ENCODE measurements at places on chromosomes 7 and 10.

GRCh38 chr10:7475939-7476338 is 65.1 kb upstream of the SFMBT2 start:
- no peak for ATAC-seq

GRCh38 chr7:24978843-24979469 is 1.0 kb downstream of the OSBPL3 start:
- ATAC-seq: no peak

DNA sequence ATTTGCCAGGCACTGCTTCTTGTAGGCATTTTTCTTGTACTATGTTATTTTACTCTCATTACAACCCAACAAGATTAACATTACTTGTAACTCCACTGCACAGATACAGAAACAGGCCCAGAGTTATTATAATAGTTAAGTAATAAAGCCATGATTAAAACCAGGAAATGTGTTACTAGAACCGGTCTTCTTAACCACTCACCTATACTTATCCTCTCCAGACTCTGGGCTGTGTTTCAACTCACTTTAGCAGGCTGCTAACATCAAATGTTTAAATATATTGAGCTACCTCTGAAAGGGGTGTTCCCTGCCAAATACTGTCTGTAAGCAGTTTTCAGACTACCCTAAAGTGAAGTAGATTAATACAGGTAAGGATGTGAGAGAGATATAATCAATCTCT is 1227.8 kb downstream of the SORCS3 start:
- ATAC-seq: no peak

DNA sequence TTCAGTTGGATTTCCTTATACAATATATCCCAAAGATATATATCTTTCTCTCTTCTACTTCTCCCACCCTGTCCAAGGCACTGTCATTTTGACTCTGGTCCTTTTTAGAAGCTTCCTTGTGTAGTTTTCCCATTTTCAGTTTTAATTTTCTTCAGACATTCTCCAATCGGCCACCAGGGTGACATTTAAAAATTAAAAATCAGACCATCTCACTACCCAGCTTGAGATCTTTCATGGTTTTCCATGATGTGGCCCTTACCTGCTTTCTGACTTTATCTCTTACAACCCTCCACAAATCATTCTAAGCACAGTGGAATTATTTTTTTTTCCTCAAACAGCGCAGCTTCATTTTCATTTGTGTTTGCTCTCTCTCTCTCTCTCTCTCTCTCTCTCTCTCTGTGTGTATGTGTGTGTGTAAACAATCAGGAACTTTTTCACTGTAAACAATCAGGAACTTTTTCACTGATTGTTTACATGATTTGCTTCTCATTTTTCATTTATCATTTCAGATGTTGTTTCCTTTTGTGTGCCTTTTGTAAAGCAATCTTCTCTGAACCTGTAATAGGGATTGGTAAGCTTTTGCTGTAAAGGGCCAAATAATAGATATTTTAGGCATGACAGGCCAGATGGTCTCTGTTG is 348.9 kb downstream of the ATRNL1 start:
- no peak for ATAC-seq

DNA sequence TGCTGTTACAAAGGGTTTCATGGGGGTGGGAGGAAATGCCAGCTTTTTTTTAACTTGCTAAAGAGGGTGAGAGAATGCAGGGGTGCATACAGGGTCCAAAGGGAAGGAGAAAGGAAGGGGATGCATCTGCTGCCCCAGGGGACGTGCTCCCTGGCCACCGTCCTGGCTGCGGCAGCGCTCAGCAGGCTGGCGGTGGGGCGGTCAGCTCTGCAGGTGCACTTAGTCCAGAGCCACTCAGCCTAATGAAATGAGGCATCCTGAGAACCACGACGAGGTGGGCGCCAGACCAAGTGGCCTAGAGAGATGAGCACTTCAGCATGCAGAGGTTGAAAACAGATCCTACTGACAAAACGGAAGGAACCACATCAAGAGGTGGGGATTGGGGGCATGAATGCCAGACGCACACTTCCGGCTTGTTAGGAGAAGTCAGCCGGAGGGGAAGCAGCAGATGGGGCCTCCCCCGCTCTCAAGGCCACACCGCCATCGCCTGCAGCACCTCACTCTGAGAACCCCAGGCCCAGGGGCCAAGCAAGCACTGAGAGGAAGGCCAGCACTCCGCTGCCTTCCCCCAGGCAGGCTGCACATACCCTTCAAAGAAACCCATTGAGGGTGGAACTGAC is 94.5 kb downstream of the MAD1L1 start:
- ATAC-seq: no peak

DNA sequence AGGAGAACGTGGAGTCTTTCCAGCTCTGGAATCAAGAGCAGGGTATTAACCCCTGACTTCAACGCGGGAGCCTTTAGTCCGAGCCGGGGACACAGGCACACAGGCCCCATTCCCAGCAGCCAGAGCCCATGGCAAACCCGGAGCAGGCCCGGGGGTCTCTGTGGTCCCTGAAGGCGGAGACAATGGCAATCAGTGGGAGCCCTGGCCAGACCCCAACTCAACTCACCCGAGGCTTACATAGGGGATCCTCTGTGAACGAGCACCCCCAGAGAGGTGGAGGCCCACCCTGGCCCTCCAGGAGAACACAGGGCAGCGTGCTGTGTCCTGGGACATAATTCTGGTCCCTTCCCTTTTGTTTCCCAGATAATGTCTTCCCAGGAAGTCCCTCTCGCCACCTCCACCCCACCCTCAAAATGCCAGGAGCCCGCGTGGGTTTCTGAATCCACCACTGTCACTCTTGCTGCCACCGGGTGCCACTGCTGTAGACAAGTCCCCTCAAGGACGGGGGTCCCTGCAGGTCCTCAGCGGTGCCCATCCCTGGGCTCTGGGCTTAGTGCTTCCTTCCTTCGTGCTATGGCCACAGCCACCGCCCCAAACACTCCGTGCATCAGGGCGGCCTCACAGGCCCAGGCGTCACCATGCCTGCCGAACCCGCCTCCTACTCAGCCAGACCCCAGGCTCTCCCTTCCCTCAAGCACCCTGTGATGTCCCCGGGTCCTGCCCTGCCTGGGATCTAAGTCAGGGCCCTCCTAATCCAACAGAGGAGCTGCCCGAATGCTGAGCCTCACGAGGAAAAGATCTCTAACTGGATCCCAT is 28.6 kb upstream of the PPP2R2D start:
- no peak for ATAC-seq

- ATAC-seq: no peak
Measured at GRCh38 chr7:30843741-30844482, 67.7 kb upstream of the AQP1 start.

DNA sequence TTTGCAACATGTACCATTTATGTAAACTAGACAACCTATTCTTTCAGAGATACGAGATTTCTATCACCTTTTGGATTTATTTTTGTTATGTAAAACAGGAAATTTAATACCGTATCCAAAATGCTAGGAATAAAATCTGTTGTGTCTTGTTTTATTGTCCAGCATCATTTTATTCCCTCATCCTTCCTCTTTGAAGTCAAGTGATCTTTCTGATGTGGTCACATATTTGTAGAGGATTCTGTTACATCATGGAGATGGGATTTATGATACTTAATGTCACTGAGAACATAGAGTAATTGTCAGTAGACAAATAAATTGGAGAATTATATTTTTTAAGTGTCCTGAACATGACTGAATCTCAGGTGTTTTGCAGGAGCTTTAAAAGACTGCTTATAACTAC is 64.7 kb downstream of the ZNF277 start:
- no peak for ATAC-seq

- ATAC-seq: no peak
Measured at GRCh38 chr10:124516181-124516580, 54.6 kb downstream of the LHPP start.

DNA sequence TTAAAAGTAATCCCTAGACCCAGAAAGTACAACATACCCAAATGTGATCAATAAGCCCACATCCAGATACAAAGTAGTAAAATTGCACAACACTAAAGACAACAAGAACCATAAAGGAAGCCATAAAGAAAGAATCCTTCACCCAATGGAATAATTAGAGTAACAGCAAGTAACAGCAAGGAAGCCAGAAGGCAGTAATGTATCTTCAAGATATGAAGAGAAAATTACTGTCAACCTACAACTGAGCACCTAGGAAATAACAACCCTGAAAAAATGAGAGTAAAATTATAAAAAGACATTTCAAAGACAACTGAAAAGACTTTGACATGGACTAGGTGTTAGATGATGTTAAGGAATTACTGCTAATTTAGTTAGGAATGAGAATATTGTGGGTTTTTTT is 60.5 kb downstream of the CNOT4 start:
- ATAC-seq: no peak

GRCh38 chr10:11197266-11197712 is 179.6 kb downstream of the CELF2 start:
- peak; percentile 50 for ATAC-seq

Data from gastroesophageal sphincter (tissue), 4 donors.